GM04504 (cell line): ENCODE measurements at places on chromosomes 1 and 21.

- peak; percentile 72 for DNase-seq
Observed at GRCh38 chr1:66478116-66478515, 55.8 kb upstream of the SGIP1 start.

GRCh38 chr1:231161667-231162296, at the start of gene TRIM67:
TRIM67 (plus strand) TSS chr1:231162058; CDS start chr1:231162970, 912 bp downstream.
- no peak for DNase-seq

- DNase-seq, result no peak
Observed at GRCh38 chr1:7535016-7535415, 236.1 kb upstream of the VAMP3 start.

GRCh38 chr1:151009206-151009587, 948 bp downstream of the PRUNE1 start:
- peak; percentile 17 for DNase-seq

DNA sequence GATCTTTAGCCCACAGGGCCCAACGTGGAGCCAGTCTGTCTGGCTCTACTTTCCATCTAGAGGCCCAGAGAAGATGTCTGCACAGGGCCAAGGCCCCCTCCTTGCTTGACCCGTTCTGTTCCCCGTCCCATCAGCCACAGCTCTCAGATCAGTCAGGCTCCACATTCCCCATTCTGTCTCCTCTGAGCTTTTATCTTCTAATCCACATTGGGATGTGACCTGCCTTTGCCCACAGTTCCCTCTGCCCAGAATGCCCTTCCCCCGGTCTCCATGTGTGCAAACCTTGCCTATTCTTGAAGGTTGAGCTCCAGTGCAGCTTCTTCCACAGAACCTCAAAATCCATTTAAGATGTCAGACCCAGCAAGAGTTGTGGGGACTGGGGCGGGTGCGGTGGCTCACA, 53.3 kb upstream of the WASF2 start:
- no peak for DNase-seq

- peak; percentile 42 for DNase-seq
Observed at GRCh38 chr1:19081218-19081893, 124.9 kb upstream of the IFFO2 start.

GRCh38 chr1:150890033-150890416, 3.1 kb downstream of the CTXND2 start:
- no peak for DNase-seq

- DNase-seq, result no peak
Observed at GRCh38 chr1:164982545-164982944, 374.0 kb downstream of the LMX1A start.

GRCh38 chr1:198726455-198726854, 87.6 kb downstream of the PTPRC start:
- peak; percentile 8 for DNase-seq

DNA sequence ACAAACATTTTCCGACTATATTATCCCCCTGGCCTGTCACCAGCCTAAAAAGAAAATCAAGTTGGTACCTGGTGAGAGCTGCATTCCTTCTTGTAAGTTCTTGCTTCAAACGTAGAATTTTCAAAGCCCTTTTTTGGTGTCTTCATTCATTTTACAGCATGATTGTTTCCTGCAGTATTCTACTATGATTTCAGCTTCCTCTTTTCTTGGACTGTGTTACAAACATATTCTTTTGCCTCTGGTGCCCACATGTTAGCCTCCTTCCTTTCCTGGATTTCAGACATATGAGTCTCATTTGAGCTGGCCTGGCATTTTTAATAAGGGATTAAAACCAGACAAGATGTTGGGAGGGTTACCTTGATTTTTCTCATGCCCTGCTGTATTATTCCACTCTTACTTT, 142.5 kb downstream of the PIGK start:
- no peak for DNase-seq

GRCh38 chr21:41441546-41441945, 15.5 kb downstream of the MX1 start:
- no peak for DNase-seq

- DNase-seq, result no peak
Observed at GRCh38 chr21:31363720-31364119, 19.7 kb upstream of the TIAM1 start.

DNA sequence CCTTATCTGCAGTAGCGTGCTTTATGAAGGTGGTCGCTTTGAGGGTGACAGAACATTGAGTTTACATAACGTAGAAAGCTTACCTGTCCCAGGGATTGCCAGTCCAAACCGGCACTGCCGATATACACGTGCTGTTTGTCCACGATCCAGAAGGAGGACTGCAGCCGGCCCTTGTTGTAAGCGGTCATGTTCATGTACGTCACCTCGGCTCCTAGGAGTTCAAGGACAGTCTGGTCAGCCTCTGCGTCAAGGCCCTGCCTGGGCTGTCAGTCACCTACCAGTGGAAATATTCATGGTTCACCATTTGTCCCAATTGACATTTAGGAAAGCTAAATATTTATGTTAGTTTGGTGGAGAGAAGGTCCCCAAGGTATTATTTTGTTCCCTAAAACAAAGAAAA, 221.0 kb upstream of the MAP1LC3C start:
- no peak for DNase-seq

- no peak for DNase-seq
Observed at GRCh38 chr1:21834094-21834493, 22.0 kb downstream of the LDLRAD2 start.

GRCh38 chr1:150234309-150234565, 1.7 kb downstream of the ANP32E start:
- no peak for DNase-seq

GRCh38 chr21:44780767-44781459, 20.7 kb downstream of the UBE2G2 start:
- DNase-seq, result no peak

DNA sequence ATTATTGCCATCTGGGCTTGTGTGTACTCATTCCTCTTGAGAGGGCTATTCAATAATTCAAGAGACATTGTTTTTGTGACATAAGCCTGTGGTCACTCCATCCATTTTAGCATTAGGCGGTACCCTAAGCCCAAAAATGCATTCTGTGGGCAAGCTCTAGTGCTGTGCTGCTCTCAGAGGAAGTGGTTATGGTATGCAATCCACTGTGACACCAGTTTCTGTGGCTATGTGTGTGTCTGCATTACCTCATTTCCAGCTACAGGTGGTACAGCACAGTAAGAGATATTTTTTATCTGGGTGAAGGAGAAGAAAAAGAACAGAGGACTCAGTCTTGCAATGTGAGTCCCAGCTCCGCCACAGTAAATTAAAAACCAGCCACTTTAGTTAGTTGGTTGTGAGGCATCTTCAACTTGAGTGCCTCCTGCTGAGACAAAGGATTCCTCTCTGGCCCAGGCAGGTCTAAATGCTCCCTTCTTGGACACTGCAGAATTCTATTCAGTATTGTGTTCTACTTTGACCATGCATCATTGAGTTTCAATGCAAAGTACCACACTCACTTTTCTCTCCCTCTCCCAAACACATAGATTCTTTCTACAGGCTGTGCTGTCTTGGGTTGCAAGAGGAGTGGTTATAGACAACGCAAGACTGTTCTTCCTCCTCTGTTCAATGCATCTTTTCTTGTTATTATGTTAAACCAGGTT, 777.8 kb upstream of the BRINP3 start:
- no peak for DNase-seq

DNA sequence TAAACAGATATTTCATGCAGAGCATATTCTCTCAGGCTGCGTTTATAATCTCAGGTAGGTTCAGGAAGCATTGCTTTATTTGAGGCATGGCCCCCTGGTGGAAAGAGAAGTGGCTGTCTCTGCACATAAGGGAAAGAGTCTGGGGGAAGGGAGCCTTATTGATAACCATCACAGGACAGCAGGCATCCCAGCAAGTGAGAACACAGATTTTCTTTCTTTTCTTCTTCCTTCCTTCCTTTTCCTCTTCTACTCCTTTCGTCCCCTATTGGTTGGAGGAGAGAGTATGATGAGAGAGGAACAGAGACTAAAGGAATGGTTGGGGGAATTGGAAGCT, 21.9 kb downstream of the TSNAX start:
- DNase-seq, result no peak

GRCh38 chr1:146021050-146021445, 487 bp downstream of the HJV start:
- DNase-seq, result no peak

DNA sequence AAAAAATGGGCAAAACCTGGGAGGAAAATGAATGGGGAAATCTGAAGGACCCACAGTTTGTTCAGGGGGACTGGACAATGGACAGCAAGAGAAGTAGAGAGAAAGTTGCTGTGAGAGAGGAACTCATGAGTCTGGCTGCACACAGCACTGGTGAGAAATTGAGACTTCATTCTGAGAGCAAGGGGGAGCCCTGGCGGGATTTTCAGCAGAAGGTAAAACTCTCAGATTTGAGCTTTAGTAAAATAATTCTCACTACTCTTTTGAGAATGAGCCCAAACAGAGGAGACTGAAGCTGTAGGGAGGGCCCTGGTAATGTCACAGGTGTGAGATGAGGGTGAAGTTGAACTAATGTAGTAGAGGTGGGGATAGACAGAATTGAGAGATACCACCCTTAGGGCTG, 438.6 kb downstream of the OMA1 start:
- no peak for DNase-seq

- DNase-seq, result peak; percentile 98
Observed at GRCh38 chr1:66563941-66564630, 30.1 kb downstream of the SGIP1 start.

DNA sequence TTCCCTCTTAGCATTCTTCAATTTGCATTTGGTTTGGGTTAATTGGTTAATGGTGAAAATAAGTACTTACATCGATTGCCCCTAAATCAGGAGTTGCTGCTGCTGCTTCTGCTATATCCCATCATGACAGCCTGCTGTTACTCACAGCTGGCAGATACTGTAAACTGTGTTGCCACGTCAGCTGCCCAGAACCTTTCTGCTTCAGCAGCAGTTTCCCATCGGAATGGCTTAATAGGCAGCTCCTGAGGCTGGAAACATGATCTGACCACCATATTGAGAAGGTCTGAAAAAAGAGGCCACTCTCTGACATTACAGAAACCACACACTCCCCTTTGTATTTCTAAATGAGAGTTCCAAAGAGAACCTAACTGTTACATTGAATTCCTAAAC, 14.3 kb upstream of the SEC16B start:
- DNase-seq, result peak; percentile 88

DNA sequence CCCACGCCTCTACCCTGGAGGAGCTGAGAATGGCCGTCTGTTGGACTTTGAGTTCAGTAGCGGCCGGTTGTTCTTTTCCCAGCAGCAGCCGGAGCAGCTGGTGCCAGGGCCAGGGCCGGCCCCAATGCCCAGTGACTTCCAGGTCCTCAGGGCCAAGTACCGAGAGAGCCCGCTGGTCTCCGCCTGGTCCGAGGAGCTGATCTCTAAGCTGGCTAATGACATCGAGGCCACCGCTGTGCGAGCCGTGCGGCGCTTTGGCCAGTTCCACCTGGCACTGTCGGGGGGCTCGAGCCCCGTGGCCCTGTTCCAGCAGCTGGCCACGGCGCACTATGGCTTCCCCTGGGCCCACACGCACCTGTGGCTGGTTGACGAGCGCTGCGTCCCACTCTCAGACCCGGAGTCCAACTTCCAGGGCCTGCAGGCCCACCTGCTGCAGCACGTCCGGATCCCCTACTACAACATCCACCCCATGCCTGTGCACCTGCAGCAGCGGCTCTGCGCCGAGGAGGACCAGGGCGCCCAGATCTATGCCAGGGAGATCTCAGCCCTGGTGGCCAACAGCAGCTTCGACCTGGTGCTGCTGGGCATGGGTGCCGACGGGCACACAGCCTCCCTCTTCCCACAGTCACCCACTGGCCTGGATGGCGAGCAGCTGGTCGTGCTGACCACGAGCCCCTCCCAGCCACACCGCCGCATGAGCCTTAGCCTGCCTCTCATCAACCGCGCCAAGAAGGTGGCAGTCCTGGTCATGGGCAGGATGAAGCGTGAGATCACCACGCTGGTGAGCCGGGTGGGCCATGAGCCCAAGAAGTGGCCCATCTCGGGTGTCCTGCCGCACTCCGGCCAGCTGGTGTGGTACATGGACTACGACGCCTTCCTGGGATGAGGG, 28.5 kb upstream of the SPSB1 start:
- DNase-seq, result no peak

DNA sequence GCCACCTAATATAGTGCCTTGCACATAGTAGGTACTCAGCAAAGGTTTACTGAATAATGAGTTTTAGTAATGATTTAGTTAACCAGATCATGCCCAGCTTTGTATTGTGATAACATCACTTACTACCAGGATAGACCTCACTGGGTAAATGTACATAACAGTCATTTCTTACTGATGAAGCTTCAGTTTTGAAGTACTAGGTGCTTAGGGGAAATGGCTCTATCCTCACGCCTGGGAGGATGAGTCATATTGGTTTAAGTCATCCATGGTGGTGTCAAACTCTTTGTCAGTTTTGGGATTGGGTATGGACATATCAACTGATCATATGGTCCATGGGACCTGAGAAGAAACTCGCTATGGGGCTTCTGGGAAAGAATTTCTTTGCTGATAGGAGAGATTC, 90.6 kb upstream of the USP24 start:
- DNase-seq, result no peak

GRCh38 chr1:45348020-45348419, 7.8 kb upstream of the MUTYH start:
- no peak for DNase-seq

GRCh38 chr1:21691739-21692138, 22.6 kb upstream of the RAP1GAP start:
- DNase-seq, result no peak

- DNase-seq, result no peak
Observed at GRCh38 chr1:102241431-102242338, 245.0 kb upstream of the OLFM3 start.

DNA sequence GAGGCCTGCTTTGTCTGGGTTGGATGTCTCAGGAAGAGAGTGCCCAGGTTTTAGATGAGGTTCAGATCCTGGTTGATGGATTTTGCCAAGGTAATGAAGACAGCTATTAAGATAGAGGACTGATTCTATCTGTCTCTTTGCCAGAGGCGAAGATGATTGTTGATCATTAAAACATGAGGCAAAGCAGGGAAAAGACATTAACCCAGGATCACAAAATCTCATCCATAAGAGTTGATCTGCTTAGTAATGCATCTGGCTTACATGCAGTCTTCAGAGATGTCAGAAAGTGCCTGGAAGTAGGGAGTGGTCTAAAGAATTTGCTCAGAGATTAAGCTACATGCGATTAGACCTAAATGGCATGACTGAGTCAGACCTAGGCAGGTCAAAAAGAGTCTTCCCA, 229.6 kb upstream of the PLD5 start:
- DNase-seq, result no peak

- no peak for DNase-seq
Observed at GRCh38 chr1:55257958-55258357, 42.8 kb upstream of the USP24 start.

GRCh38 chr1:108048301-108049177, 83.6 kb upstream of the VAV3 start:
- no peak for DNase-seq

DNA sequence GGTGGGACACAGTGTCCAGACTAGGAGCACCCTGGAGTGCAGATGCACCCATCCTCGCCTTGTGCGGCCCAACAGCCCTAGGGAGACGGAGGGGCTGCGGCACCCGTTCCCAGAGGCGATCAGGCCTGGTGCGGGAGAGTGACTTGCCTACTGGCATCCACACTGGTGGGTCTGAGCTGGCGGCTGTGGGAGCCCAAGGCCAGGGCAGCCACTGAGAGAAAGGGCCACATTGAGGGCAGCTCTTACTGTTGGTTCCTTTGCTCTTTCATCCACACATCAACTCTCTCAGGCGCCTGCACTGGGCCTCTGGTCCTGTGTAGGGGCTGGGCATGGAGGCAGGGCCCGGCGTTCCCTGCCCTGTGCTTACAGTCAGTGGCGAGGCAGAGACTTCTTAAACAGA, 8.6 kb downstream of the PODN start:
- DNase-seq, result no peak

- no peak for DNase-seq
Observed at GRCh38 chr1:26862781-26863684, at the start of gene SFN. SFN (plus strand) TSS chr1:26863149; CDS start chr1:26863213, 64 bp downstream.
